ENCODE measurements at places on chromosomes 13 and 19.

DNA sequence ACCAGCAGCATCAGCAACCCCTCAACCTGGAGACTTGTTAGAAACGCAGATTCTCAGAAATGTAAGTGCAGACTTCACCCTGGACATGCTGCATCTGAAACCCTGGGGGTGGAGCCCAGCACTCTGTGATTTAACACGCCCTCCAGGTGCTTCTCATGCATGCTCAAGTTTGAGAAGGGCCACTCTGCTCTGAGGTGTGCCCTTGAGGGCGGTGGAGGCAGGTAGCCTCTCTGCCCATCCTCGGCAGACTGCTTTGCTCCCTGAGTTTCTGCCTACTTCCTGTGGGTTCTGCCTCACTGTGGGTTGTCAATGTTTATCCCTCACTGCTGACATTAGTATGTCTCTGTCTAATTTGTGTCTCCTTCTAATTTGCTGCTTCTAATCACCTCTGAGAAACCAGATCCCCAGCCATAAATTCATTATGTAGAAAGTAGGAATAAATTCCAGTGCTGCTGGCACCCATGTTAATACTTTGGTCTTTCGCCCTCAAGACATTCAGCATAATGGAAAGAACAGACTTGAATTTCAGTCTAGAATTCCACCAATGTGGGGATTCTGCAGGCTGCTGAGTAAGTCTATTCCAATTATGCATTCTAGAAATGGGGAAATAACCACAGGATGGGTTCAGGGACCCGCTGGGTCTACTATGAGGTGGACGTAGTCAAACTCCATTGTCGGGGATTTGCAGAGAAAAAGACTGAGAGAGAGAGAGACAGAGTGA is 51.3 kb upstream of the CYSLTR2 start:
- no peak for DNase-seq

GRCh38 chr13:59674616-59675015 is 489.1 kb downstream of the DIAPH3 start:
- no peak for DNase-seq

DNA sequence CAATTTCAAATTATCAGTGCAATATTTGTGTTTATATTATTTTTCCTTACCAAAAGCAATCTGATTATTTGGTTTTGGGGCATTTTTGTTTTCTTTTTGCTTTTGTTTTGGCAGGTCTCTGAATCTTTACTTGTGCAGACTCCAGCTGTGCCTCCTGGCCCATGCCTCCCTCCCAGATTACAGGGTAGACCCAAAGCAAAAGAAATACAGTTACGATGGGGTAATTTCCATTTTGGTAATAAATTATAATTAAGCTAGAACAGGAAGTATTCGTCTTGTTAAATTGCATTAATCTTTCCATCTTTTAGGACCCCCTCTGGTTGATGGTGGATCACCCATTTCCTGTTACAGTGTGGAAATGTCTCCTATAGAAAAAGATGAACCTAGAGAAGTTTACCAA is 29.2 kb upstream of the MLNR start:
- DNase-seq, result no peak

GRCh38 chr13:35884211-35884760 is 246.9 kb downstream of the DCLK1 start:
- no peak for DNase-seq

DNA sequence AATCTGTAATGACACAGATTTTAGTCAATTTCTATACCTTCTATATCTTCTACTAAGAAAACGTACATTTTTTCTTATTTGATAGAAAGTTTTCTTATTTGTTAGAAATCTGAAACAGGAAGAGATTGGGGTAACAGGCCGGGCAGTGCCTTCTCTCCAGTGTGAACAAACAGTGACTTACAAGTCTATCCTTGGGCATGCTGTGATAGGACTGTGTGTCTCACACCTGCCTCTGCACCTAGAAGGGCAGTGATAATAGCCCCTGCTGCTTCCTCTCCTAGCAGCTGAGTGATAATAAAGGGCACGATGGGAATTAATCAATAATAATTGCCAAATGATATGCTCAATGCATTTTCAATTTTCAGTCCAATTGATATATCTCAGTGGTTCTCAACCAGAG is 1.4 kb downstream of the TMEM272 start:
- no peak for DNase-seq

DNA sequence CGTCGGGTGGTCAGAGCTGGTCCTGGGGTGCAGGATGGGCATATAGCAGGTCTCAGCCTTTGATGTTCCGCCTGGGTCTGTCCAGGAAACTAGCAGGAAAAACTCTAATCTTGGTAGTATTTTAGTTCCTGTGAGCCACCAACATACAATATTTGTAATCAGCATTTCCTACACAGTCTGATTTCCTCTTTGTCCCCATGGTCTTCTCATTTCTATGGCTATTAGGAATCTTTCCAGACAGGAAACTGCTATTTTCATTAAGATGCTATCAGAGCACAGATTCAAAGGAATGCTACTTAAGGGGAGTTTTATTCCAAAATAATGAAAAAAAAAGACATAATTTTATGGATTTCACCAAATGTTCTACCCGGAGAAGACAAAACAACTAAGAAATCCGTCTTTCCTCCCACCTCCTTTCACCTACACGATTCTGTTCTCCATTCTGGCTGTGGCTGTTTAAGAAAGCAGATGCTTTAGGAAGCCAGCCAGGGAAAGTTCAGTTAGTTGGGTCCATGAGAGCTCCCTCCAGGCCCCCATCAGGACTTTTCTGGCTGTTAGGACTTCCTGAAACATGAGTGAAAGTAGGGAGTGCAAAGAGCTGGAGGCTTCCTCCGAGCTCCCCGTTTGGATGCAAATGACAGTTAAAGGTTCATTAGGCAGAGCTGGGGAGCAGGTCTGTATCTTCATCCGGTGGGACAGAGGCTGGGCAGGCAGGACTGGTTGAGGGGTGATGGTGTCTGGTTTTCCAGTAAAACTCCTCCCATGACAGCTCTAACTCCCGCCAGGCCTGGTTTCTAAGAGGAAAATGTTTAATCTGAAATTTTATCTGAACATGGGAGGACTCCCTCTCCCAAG is 36.3 kb downstream of the SHISA2 start:
- DNase-seq, result no peak

DNA sequence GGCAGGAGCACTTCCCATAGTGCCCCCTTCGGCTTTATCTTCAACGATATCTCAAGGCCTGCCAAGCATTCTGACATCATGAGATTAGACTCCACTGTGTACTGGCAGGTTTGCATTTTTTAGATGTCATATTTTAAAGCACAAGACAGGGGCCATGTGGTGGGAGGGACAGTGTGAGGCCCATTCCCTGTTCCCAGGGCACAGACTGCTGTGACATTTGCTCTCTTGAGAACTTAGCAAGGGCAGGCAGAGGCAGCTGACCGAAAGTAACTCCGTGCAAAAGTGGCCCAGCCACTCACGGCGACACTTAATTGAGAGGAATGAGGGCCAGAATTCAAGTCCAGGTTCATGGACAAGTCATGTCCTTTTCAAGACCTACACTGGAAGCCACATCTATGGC is 201.8 kb downstream of the COL4A1 start:
- DNase-seq, result no peak

DNA sequence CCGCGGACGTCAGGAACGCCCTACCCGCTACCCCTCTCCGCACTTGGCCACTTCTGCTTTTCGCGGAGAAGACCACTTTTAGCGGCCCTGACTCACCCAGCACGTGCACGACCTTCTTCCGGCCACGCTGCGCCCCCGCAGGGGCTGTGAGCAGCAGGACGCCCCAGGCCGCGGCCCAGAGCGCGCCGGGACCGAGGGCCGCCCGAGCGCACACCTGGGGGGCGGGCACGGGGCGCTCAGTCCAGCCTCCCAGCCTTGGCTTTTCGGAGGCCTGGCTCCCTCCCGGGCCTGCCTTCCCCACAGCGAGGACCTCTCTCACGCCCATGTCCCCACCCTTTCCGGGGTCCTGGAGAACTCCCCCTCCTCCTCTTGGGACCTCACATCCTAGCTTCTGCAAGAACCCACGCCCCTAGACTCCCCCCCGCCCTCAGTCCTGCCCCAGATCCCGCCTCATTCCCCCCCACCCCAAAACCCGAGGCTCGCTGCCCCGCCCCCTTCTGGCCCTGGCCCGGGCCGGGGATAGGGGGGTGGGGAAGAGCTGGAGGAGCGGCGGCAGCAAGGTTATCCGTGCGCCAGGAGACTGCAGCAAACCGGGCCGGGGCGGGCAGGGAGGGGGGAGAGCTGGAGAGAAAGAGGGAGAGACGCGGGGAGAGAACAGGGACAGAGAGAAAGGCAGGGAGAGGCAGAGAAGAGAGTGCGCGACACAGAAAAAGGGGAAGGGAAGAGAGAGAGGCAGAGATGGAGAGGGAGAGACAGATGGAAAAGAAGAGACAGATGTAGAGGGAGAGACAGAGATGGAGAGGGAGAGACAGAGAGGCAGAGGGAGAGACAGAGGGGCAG is 11.5 kb downstream of the TM6SF2 start:
- DNase-seq, result no peak

DNA sequence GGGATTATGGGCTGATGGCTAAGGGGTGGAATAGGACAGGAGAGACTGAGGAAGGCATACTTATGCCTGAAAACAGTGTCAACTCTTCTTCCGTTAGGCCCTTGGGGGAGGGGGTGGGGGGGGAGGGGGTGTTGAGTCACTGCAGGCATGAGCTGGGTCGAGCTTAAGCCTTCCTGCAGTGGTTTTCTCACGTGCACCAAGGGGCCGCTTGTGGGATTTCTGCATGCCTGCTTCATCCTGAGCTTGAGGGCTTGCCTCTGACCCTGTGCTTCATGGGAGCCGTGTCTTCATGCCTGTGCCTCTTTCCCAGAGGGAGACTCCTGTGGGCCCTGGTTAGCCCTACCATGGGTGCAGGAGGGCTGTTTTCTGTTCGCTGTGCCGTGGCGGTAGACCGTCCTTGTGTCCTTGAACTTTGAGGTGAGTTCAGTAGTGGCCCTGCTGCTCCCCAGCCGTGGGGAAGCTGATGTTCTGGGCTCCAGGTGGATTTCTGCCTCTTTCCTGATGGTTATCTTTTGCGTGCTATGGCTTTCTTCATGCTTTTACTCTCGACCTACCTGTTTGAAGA is 186.1 kb downstream of the PCCA start:
- DNase-seq, result no peak

DNA sequence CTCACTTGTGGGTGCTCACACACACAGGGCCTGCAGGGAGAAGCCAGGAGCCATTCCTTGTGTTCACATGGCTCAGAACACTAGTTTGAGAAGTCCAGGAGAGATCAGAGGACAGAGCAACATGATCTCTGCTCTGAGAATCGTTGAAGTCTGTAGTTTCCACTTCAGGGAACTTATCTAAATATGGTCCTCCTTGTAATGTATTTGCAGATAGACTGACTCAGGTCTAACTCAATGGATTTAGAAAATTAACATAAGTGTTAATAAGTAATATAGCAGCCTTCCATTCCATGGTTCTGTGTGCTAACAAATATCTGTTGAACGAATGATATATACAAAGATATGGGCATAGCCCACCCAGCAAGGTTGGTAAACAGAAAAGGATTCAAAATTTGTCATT is 119.8 kb upstream of the STARD13 start:
- no peak for DNase-seq

DNA sequence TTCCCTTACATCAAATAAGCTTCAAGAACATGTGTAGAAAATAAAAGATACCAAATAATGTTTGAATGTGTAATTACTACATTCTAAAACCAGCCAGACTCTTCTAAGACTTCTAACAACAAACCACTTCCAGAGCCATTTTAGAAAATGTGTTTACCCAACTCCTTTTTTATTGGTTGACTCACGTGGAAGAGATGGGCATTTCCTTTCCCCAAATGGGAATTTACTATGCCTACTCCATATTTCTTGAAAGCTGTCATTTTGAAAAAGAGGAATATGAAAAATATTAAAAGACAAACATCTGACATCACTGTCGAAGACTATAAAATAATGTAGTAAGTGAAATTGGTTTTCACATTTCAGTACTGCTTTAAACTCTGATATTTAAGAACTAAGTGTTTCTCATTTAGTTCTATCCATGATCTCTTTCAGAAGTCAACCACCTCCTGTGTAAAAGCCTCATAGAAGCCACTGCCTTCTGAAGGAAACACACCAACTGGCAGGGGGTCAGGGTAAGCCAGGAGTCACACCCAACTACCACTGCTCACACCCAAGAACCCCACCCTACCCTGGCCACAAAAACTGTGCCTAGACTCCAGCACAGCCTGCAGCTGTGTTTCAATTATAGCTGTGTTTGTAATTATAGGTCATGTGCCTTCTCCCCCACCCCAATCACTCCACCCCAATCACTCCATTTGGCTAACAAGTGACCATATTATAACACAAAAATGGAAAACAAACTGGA is 86.8 kb downstream of the UBL3 start:
- DNase-seq, result no peak

- no peak for DNase-seq
These were observed 84.5 kb upstream of the FRY start for GRCh38 chr13:31947105-31947504.

Measured in CD4-positive, alpha-beta T cell treated with Interleukin-15 for 1 hour (primary cell).